Activated CD4-positive, alpha-beta T cell treated with anti-CD3 and anti-CD28 coated beads, Interleukin-2, Interleukin-6, amounts not matched to agents 100 ng/mL and 50 ng/mL, durations not matched to agents 16 hours and 8 hours (primary cell): ENCODE measurements at places on chromosomes 4 and X.

DNA sequence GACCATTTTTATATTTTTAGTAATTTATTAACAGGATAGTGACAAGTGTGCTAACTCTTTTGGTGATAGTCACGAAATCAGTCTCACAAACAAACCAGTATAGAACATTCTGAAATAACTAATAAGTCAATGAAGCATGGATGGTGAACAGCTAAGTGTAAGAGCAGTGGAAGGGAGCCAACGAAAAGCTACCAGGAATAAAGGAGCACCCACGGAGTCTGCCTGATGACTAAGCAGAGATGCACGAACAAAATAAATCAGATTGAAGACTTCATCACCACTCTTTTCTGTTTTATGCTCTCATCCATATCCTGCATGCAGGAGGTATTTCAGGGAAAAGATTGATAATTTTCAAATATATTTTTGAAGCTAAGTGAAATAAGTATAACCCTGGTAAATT, 891.1 kb upstream of the HS3ST1 start:
- DNase-seq: no peak

- DNase-seq: no peak
These were observed 744 bp downstream of the NPY5R start for GRCh38 chr4:163344147-163345125.

- DNase-seq: no peak
These were observed 519 bp downstream of the FOXO4 start for GRCh38 chrX:71095981-71096759.

GRCh38 chrX:29518100-29518499, 697.3 kb upstream of the MAGEB2 start:
- DNase-seq: no peak

DNA sequence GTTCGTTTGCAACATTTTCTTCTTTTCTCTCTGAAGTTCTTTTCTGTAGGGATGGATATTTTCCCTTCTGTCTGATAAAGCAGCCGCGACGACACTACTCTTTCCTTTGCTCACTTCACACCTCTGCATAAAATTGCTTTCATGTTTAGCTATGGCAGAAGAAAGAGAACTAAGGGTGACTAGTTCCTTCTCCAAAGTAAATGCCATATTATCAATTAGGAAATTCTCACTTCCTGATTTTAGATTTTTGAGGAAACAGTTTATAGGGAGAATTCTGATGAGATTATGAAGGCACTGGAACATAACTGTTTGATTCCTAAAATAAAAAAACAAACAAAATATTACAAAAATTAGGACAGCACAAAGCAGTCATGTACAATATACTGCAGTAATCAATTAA, 29.2 kb downstream of the FANCB start:
- DNase-seq: no peak

DNA sequence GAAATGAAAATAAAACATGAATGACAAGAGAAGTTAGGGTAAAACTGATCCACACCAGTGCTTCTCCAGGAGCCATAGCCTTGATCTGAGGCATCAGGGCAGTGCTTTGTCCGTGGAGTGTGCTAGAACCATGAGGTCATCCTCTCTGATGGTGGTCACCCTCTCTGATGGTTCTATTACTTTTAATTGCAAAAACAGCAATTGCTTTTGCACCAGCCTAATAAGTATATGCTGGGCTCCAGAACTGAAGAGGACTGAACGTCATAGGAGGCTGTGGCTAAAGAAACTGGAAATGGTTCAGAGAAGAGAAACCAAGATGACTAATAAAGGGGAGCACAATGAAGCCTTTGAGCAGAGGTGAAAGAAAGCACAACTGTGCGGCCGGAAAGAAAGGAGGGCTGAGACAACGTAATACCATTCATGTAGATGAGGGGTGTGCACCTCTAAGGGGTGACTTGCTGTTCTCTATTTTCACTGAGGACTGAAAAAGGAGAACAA, 17.0 kb upstream of the TMEM154 start:
- peak; percentile 87 for DNase-seq

DNA sequence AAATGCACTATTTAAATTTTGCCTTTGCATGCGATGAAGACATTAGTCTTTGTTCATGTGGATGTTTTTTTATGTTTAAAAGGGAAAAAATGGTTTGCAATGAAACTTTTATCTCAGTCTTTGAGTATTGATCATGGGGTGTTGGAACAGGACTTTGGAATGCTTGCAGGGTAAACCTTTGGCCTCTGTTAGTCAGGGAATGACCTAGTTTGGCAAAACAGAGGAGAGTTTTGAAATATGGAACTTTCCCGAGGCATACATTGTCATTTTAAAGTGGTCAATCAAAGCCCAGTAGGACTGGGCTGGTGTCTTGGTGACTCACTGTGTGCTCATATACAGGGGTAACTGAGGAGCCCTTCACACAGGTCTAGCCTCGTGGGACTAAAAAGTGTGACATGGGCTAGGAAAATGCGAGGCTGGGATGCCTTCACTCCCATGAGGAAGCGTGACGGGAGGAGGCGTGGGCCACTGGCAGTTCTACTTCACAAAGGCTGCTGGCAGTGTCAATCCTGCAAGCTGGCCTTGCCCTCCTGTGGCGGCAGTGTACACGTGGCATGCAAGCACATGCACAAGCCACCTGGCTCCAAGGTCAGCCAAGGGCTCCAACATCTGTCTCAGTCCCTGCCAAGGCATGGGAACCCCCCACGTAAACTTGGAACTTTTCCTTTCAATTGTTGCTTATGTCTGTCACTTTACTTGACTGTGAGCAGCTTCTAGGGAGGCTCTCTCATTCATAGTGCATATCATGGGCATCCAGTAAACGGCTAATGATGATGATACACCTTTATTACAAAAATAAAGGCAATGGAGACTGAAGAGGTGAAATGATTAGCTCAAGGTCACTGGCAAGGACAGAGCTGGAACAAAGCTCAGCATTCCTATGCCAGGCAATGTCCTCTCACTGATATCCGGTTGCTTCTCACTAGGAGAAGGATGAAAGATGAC, 5.2 kb upstream of the F11 start:
- DNase-seq: no peak

GRCh38 chr4:3472411-3473141, 9.5 kb downstream of the DOK7 start:
- no peak for DNase-seq

GRCh38 chr4:69830560-69831269, 29.2 kb downstream of the SULT1E1 start:
- DNase-seq: no peak

DNA sequence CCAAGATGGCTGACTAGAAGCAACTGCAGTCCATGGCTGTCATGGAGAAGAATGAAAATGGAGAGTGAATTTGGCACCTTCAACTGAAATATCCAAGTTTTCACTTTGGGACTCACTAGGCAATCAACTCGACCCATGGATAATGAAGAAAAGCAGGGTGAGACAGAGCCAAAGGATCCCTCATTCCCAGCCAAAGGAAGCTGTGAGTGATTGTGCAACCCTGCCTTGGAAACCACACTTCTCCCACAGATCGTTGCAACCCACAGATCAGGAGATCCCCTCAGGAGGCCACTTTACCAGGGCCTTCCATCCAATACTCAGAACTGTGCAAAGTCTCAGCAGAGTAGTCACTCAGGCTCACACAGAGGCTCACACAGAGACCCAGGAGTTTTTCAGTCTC, 4.5 kb downstream of the CFAP299 start:
- no peak for DNase-seq

DNA sequence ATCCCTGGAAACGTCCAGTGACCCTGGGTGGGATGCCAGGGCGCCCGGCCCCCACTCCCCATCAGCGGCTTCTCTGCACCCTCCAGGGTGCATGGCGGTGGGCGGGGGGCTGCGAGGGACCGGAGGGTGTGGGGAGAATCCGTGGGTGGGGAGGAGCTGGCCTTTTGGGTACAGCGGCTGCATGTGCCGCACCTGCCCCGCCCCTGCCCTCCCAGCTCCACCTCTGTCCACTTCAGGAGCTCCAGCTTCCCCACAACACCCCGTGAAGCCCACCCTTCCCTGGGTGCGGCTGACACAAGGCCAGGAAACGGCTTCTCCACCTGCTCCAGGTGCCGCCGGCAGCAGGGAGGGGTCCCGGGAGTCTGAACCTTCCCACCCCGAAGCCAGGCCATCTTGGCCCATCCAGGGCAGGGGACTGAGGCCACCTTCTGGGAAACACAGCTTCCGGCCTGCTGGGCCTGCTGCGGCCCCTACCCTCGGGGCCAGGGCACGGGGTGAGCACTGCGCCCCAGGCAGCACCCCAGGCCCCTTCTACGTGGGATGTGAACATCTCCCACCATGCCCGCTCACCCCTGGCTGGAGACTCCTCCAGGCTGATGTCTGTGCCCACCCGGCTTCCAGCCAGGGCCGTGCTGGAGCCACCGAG, 34.6 kb downstream of the CPLX1 start:
- DNase-seq: no peak

DNA sequence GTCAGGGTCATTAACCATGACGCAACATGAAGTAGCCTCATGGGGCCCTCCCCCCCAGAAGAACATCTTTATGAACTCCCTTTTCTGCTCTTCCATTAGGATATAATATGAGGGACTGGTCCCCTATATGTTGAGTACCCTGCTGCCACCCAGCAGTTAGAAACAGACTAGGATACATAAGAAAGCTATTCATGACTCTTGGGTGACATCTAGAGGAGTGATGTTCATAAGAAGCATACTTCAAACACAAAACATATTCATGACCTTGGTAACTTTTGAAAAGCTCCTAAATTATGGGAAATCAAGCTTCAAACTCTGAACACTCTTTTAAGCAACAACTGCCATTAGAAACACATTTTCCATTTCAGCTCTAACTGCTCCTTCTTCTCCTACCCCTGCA, 155.2 kb upstream of the SPIN4 start:
- peak; percentile 12 for DNase-seq

GRCh38 chr4:158299459-158300007, 89.2 kb downstream of the TMEM144 start:
- DNase-seq: no peak

GRCh38 chr4:47551682-47552081, 66.6 kb downstream of the ATP10D start:
- no peak for DNase-seq
